B cell (primary cell): ENCODE measurements at places on chromosomes 12 and 14.

DNA sequence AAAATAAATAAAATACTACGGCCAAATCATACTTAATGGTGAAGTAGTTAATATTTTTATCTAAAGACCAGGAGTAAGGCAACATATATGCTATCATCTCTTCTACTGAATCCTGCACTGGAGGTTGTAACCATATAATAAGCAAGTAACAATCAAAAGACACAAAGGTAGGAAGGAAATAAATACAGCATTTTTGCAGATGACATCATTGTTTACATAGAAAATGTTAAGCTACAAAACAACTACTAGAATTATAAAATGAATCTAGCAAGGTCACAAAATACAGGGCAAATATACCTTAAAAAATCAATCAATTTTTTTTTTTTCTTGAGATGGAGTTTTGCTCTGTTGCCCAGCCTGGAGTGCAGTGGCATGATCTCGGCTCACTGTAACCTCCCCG, 51.6 kb upstream of the BDKRB2 start:
- DNase-seq = no peak

- DNase-seq = no peak
These were observed 101.1 kb downstream of the CRACR2A start for GRCh38 chr12:3651585-3652424.

GRCh38 chr14:47103771-47104170, 452.2 kb upstream of the RPL10L start:
- DNase-seq = no peak

DNA sequence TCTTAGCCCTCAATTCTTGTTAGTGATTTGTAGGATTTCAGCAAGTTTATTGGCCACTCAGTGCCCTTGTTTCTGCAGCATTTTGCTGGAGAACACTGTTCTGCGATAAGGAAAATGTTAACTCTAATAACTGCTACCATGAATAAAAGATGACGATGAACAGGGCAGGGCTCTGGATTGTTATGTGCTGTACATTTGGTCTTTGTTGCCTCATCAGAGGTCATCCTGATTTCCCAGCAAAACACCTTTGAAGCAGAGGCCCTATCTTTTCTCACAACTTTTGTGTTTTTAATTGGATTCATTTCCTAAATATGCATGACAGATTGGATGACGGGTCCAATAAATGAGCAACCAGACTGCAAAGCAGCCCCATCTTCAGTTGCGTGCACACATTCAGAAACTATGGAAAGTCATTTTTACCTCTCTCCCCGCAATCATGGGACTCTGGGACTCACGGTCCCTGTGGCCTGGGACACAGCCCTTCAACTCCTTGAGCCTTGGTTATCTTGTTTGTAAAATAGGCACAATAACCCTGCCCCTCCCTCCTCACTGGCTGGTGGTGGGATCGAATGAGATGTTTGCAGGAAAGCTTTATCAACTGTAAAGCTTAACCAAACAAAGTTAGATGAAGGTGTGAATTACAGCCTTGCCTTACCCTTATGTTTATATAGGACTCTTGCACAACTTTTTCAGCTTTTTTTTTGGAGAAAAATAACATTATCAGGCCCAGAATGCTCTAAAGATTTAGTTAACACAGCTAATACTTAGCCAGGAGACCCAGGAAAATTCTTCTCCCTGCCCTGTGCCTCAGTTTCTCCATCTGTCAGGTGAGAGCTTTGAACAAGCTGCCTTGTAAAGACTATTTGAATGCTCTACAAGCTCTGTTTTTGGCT, 45.4 kb downstream of the RPH3A start:
- DNase-seq = no peak

DNA sequence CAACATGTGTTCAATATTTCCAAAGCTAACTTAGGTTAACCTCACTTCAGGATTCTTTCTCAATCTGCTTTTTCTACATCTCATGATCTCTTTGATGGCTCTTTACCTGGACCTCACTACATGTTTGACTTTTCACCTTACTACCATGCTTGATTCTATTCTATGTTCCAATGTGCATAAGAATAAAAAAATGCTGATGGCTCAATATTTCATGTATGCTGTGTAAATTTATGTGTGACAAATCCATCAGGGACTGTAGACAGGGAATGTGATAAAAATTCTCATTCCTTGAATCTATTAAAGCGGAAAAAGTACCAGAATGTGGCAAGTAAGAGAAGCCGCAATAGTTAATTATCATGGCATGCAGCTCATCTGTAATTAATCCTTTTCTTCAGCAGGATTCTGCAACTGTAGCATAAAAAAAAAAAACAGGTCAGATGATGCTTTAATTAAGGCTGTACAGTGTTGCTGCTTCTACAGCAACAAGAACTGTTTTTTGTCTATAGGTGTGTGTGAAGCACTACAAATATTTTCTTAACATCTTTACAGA, 276.9 kb upstream of the PRKD1 start:
- DNase-seq = no peak

DNA sequence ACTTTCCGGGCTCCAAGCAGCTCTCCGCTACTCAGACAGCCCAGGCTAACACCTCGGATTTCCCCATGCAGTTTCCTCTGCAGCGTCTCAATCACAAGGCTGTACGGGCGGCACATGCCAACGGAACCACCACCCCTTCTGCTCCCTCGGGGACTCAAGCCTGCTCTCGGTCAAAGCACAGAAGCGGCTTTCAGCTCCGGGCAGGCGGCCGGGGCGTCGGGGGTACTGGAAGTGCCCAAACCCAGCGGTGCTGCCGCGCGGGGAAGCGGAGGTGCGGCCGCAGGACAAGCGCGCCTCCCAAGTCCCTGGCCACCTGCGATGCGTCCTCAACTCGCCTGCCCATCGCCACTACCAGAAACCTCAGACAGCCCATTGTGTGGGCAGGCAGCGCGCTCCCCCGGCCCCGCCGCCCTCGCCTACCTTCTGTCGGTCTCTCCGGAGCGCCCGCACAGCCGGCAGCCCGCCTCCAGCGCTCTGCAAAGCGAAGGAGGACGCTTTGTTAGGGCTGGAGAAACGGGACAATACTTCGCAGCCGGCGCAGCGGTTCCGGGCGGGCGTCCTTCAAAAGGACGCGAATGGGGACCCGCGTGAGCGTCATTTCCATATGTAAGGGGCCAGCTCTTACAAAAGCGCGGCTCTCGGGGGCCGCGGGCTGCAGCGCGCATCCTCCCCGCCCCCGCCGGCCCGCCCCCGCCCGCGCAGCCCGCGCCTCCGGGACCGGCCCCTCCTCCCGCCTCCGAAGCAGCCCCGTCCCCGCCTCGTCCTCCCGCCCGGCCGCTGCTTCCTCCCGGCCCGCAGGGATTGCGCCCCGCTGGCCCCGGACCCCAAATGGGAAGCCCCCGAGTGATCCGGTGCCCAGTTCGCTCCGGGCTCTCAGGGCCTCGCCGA, 674 bp downstream of the NIN start:
- peak; percentile 91 for DNase-seq

DNA sequence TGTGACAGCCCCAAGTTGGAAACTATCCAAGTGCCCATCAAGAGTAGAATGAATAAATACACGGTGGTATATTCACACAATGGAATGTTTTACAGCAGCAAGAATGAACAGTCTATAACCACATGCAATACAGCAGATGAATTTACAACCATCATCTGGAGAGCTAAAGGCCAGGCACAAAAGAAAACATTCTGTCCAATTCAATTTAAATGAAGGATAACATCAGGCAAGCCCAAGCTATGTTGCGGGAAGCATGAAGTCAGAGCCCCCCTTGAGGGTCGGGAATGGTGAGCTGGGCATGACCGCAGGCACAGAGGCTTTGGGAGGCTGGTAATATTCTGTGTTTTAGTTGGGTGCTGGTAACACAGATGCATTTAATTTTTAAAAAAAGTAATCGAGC, 76.0 kb downstream of the SYNE3 start:
- no peak for DNase-seq

- no peak for DNase-seq
These were observed 13.5 kb upstream of the NGB start for GRCh38 chr14:77284466-77284865.

- no peak for DNase-seq
These were observed 90.1 kb downstream of the STXBP6 start for GRCh38 chr14:24959791-24960331.

DNA sequence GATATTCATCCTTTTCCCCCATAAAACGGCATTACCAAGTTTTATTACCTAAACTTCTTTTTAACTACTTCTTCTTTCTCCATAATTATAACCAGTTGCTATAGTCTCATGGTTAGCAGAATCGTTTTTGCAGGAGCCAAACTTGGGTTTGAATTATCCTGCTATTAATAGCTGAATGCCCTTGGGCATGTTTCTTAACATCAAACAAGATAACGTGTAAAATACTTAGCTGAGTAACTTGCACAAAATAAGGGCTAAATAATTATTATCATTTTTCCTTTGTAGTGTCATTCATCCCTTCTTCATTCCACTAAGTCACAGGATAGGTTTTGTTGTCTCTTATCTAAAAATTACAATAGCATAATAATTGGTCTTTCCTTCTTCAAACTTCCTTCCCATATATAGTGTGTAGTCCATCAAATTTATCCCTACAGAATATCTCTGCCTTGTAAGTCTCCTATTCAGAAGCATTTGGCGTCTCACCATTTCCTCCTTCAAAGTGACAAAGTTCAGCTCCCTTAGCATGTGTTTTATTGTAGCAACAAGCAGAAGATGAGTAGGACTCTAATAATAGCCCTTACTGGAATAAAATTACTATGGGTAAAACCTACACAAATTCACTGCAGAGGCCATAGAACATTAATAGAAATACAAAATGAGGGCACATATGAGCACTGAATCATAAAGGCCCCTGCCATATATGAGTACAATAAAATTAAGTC, 63.8 kb downstream of the FAR2 start:
- DNase-seq = no peak

DNA sequence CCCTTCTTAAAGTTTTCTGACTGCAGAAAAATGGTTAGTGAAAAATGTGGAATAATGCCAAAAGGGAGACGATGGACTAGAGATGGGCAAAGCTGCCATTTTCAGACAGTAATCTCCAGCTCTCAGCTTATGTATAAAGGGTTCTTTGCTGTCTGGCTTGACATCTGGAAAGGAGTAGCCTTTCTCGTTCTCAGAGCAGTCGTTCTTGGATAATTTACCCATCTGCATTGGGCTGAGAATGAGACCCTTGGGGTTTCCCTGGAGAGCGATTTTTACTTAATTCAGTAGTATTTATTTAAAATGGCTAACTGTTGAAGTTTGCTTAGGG, 1.2 kb downstream of the NUDT4 start:
- DNase-seq = no peak

DNA sequence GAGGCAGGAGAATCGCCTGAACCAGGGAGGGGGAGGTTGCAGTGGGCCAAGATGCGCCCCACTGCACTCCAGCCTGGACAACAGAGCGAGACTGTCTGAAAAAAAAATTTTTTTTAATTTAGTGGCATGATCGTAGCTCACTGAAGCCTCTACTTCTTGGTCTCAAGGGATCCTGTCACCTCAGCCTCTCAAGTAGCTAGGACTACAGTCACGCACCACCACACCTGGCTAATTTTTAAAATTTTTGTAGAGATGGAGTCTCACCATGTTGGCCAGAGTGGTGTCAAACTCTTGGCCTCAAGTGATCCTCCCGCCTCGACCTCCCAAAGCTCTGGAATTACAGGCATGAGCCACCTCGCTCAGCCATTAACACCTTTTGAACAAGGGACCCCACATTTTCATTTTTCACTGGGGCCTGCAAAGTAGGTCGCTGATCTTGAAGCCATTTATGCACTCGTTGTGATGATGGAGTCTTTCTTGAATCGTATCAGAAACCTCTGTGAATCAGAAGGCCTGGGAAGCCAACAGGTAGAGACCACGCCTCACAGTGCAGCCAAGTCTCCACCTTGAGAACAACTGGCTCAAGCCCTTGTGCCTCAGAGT, 5.9 kb downstream of the HCAR1 start:
- DNase-seq = peak; percentile 35

DNA sequence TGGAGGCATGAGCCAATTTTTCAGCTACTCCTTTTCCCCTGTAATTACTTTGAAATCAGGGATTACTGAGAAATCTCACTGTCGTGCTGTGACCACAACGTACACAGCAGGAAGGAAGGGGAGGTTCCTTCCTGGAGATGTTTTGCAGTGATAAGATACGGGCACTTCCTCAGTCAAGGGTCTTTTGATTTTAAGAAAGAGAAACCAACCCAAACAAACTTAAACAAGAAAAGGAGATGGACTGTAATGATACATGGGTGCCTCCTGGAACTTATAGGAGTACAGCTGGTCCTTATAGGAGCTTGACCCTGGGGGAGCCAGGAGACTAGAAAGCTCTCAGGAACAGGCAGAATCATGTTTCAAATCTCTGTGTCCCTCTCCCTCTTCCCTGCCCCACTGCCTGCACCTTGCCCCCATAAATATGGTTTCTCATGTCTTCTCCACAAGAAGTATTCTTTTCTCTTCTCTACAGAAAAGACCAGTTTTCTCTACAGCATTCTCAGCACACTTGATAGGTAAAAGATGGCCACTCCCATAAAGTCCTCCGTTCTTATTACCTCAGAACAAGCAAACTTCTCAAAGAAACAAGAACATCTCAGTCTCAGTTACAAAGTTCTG, 281.1 kb upstream of the AMIGO2 start:
- DNase-seq = peak; percentile 73
